Prostate gland (tissue), 2 donors: ENCODE measurements at places on chromosomes 2 and 18. TPM values are rescaled to one million over a fixed set of nuclear protein-coding genes. Genes with fewer than 3 reads are reported as not detected.

DNA sequence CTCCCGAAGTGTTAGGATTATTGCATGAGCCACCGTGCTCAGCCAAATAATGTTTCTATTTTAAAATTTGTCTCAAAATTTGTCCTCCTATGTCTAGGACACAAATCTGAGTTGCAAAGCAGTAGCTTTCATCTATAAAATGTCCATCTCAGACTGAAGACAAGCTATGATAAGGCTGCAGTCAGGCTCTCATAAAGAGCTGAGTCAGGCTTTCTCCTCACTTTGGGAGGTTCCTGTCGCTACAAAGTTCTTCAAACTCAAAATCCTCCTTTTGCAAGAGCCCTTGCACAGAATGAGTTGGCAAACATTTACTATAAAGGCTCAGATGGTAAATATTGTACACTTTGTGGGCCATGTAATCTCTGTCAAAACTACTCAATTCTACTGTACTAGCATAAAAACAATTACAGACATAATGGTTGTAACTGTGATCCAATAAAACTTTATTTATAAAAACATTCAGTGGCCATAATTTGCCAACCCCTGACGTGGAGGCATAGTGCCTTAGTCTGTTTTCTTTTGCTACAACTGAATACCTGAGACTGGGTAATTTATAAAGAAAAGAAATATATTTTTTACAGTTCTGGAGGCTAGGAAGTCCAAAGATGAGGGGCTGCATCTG is 154.9 kb upstream of the SATB2 start:
- DNase-seq, result no peak
- H3K36me3 ChIP-seq, result no peaks in the 10 kb centered on the region
- no peak overlapping the region for H3K4me3 ChIP-seq
- no peak overlapping the region for H3K27ac ChIP-seq

COPS9 gene
- 179 TPM for total RNA-seq

- H3K4me3 ChIP-seq, result no peak overlapping the region
- DNase-seq, result no peak
- no peaks in the 10 kb centered on the region for H3K27me3 ChIP-seq
These were observed 412.7 kb upstream of the FSHR start for GRCh38 chr2:49567021-49567420.

PDCD1 gene
- total RNA-seq, result 0.27 TPM

DNA sequence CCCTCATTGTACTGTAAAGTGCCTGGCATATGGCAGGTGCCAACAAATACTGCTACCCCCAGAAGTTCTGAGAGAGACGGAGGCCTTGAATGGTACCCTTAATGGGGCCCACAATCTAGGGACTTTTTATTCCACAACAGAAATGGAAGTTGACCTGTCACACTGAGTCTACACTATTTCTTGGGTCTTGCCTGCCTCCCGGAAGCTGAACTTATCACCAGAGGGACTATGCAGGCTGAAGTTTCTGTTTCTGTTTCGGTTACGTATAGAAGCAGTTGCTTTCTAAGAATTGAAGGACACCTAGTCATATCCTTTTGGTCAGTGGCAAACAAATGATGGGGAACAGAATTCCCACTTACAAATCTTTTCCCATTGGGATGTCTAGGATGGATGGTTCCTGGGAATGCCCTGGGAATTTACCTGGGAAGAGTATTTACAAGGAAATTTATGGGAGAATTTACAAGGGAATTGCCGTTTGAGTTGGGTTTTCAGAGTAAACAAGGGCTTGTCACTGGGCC is 74.2 kb downstream of the HS1BP3 start:
- H3K4me3 ChIP-seq, result no peak overlapping the region
- H3K27ac ChIP-seq, result no peak overlapping the region
- no peaks in the 10 kb centered on the region for H3K36me3 ChIP-seq

GRCh38 chr2:65922794-65923193 is 490.4 kb upstream of the SPRED2 start:
- peak; percentile 86 for DNase-seq
- H3K27ac ChIP-seq, result no peak overlapping the region
- H3K27me3 ChIP-seq, result no peaks in the 10 kb centered on the region
- H3K4me3 ChIP-seq, result no peak overlapping the region
- no peaks in the 10 kb centered on the region for H3K36me3 ChIP-seq
- no peaks in the 10 kb centered on the region for H3K4me1 ChIP-seq

DNA sequence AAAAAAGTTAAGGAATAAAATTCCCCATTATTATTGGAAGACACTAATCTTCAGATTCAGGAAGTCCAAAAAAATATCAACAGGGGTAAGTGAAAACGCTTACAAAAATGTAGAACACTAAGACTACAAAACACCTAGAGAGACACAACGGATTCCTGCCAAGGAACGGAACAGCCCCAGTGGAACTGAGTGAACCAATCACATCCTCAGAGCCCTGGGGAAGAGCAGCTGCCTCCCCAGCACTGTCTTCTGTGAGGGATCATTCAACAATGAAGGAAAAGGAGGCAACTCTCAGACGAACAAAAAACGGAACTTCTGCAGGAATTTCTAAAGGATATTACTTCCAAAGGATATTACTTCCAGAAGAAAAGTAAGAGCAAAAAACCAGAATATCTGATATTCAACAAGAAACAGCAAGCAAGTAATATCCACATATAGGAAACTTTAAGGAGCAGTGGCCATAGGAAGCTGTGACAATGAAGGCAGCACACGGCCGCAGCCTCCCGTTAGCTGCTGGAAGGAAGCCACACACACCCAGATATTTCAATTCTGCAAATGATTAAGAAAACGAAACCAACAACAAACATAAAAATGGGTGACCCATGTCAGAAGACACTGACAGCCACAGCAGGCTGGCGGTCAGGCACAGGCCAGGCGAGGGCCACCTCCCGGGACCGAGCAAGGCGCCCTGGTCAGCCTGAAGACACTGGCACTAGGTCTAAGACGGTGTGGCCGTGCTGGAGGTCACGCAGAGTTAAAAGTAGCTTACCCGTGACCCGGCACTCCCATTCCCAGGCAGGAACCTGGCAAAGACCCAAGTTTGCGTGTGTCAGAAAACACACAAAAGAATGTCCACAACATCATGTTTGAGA is 81.8 kb downstream of the HDAC4 start:
- H3K4me3 ChIP-seq, result no peak overlapping the region
- peaks cover 4% of the 10 kb centered on the region for H3K4me1 ChIP-seq
- H3K36me3 ChIP-seq, result no peaks in the 10 kb centered on the region

DNA sequence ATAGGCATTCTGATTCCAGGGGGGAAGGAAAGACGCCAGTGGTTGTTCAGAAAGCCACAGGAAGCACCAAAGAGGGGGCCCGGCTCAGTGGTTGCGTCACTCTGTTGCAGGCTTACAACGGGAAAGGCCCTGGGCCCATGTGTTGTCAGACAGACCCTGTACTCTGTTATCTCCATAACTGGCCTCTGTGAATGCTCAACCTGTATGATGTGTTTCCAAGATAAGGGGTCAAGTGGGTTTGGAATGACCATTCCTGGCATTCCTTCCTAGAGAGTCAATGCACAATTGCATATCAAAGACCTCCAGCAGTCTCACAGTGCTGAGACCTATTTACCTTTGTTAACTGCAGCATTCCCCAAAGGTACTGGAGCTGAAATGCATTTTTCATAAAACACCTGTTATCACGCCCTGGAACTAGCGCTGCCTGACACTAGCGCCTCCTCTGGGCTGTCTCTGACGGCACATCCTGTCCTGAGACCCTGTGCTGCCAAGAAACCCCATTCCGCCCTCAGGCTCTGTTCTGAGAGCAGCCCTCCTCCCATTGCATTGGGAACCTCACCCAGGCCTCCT is 13.2 kb upstream of the LRRFIP1 start:
- no peak overlapping the region for H3K4me3 ChIP-seq
- no peaks in the 10 kb centered on the region for H3K4me1 ChIP-seq
- H3K27ac ChIP-seq, result no peak overlapping the region
- no peak for DNase-seq
- H3K27me3 ChIP-seq, result no peaks in the 10 kb centered on the region
- no peaks in the 10 kb centered on the region for H3K36me3 ChIP-seq

GRCh38 chr2:227386630-227387029 is 1.1 kb downstream of the SCYGR1 start:
- peaks cover 2% of the 10 kb centered on the region for H3K27me3 ChIP-seq
- H3K4me3 ChIP-seq, result no peak overlapping the region
- H3K27ac ChIP-seq, result no peak overlapping the region
- no peaks in the 10 kb centered on the region for H3K36me3 ChIP-seq
- H3K4me1 ChIP-seq, result no peaks in the 10 kb centered on the region

GRCh38 chr2:45267062-45267792 is 258.0 kb upstream of the SIX2 start:
- H3K4me1 ChIP-seq, result no peaks in the 10 kb centered on the region
- H3K27ac ChIP-seq, result no peak overlapping the region
- DNase-seq, result no peak
- no peaks in the 10 kb centered on the region for H3K27me3 ChIP-seq
- H3K36me3 ChIP-seq, result no peaks in the 10 kb centered on the region

- no peaks in the 10 kb centered on the region for H3K4me1 ChIP-seq
- no peaks in the 10 kb centered on the region for H3K36me3 ChIP-seq
- no peak overlapping the region for H3K27ac ChIP-seq
- H3K4me3 ChIP-seq, result no peak overlapping the region
These were observed 27.3 kb upstream of the C2orf66 start for GRCh38 chr2:196836440-196836839.

- no peak overlapping the region for H3K4me3 ChIP-seq
- H3K27me3 ChIP-seq, result no peaks in the 10 kb centered on the region
- no peaks in the 10 kb centered on the region for H3K36me3 ChIP-seq
- no peaks in the 10 kb centered on the region for H3K4me1 ChIP-seq
- no peak for DNase-seq
These were observed 331.8 kb upstream of the VWC2L start for GRCh38 chr2:214079032-214079431.

- H3K4me3 ChIP-seq, result no peak overlapping the region
- no peak overlapping the region for H3K27ac ChIP-seq
- no peaks in the 10 kb centered on the region for H3K27me3 ChIP-seq
- DNase-seq, result no peak
- no peaks in the 10 kb centered on the region for H3K4me1 ChIP-seq
- no peaks in the 10 kb centered on the region for H3K36me3 ChIP-seq
These were observed 55.9 kb upstream of the EPAS1 start for GRCh38 chr2:46241344-46241743.

NUP35 gene
- 16.4 TPM for total RNA-seq

- peaks cover 7% of the 10 kb centered on the region for H3K27me3 ChIP-seq
- H3K4me3 ChIP-seq, result no peak overlapping the region
- no peaks in the 10 kb centered on the region for H3K36me3 ChIP-seq
- H3K27ac ChIP-seq, result no peak overlapping the region
- DNase-seq, result no peak
These were observed 77.5 kb downstream of the CIB4 start for GRCh38 chr2:26563686-26564085.

DNA sequence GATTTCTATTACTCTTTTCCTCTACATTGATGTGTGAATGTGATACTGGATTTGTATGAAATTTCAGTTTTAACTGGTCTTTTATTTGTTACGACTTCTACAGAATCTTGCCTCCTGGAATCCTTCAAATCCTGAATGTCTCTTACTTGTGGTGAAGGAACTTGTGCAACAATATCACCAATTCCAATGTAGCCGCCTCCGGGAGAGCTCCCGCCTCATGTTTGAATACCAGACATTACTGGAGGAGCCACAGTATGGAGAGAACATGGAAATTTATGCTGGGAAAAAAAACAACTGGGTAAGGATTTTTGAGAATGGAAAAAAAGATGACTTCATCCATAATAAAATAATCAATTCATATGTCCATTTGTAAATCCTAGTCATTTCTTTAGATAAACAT is 134.6 kb downstream of the BABAM2 start:
- no peaks in the 10 kb centered on the region for H3K36me3 ChIP-seq
- no peak for DNase-seq
- H3K4me1 ChIP-seq, result no peaks in the 10 kb centered on the region
- H3K27me3 ChIP-seq, result no peaks in the 10 kb centered on the region

DNA sequence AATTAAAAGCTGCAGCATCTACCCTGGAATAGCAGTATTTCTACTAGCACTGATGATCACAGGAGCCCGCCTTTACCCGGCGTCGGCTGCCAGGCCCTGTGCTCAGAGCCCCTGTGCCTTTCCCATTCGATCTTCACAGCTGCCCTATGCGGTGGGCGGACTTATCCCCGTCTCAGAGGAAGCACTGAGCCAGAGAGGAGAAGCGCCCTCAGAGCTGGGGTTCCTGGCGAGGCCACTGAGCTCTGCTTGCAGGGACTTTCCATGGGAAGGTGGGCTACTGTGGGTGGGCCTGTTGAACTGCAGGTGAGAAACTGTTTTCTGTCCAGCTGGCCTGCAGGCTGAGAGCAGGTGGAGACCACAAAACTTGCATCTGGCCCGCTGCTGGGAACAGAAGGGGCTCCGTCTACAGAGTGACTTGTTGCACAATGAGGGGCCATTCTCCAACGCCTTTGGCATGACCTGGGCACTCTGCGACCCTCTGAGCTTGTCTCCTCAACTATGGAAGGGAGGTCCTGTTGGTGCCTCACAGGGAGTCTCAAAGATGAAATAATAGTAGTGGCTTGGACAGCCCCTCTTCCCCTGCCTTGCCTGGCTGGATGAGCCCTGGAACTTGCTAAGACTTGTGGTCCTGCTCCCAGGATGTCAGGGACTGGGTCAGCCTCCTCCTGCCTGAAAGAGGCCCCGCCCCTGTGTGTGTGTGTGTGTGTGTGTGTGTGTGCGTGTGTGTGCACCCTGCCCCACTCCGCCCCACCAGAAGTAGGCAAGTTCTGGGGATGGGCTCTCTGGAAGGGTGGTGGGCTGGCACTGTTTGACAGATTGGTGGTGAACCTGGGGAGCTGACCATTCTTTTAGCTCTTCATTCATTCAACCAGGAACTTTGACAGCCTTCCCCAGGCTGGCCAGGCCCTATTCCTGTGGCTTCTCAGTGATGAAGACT is 32.7 kb downstream of the GLI2 start:
- DNase-seq, result no peak
- H3K36me3 ChIP-seq, result no peaks in the 10 kb centered on the region
- H3K4me1 ChIP-seq, result no peaks in the 10 kb centered on the region
- H3K27ac ChIP-seq, result no peak overlapping the region

DNA sequence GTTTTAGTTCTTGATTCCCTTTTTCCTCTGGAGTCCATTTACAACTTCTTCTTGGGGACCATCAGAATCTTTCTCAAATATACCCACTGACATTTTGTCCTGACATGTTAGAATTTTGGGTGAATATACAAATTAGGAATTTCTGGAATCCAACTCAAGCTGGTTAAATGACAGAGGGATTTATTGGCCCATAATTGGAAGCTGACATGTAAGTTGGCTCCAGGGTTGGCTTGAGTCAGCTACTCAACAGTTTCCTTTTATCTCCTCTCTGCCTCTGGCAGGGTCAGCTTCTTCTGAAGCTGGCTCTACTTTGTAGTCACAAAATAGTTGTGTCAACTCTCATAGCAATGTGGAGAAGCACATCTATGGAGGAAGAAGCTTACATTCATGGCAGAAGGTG is 36.6 kb upstream of the PPP1R1C start:
- no peaks in the 10 kb centered on the region for H3K4me1 ChIP-seq
- no peaks in the 10 kb centered on the region for H3K36me3 ChIP-seq
- no peak for DNase-seq
- no peak overlapping the region for H3K4me3 ChIP-seq
- H3K27me3 ChIP-seq, result no peaks in the 10 kb centered on the region

TUBB8B gene
- total RNA-seq, result 3.9 TPM

GRCh38 chr18:24270358-24270936 is 127.2 kb downstream of the OSBPL1A start:
- no peaks in the 10 kb centered on the region for H3K36me3 ChIP-seq
- H3K27me3 ChIP-seq, result no peaks in the 10 kb centered on the region
- H3K4me1 ChIP-seq, result no peaks in the 10 kb centered on the region

- no peak overlapping the region for H3K27ac ChIP-seq
- H3K36me3 ChIP-seq, result no peaks in the 10 kb centered on the region
- H3K4me1 ChIP-seq, result no peaks in the 10 kb centered on the region
- no peaks in the 10 kb centered on the region for H3K27me3 ChIP-seq
- H3K4me3 ChIP-seq, result no peak overlapping the region
- DNase-seq, result no peak
These were observed 78.0 kb downstream of the GALNT3 start for GRCh38 chr2:165716091-165716490.
